ENCODE measurements at places on chromosomes 2 and 18. TPM values are rescaled to one million over a fixed set of nuclear protein-coding genes. Genes with fewer than 3 reads are reported as not detected.

ATG4B gene
- total RNA-seq: 85.0 TPM

DNAH7 gene
- 0.17 TPM for total RNA-seq

SAG gene
- total RNA-seq: 0.27 TPM

HSPE1 gene
- 282 TPM for total RNA-seq

- no peaks in the 10 kb centered on the region for H3K4me1 ChIP-seq
- no peak for DNase-seq
- H3K36me3 ChIP-seq: no peaks in the 10 kb centered on the region
- no peak overlapping the region for H3K27ac ChIP-seq
Observed at GRCh38 chr2:65974067-65974723, 460.7 kb upstream of the MEIS1 start.

DNA sequence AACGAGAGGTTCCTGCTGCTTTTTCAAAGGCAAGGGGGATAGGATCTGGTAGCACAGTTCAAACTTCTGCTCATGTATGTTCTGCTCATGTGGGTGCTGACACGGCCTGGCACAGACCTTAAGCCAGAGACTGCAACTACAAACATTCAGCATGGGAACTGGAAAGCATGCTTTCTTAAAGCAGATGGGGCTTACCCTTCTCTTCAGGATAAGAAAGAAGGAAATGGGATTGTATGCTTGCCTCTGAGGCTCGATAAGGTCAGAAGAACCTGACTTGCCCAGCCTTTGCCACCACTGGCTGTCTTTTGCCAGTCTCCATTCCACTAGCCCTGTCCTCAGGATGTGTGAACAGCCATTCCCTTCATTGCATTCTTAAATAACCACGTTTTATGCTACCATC lies 10.7 kb downstream of the DOCK10 start:
- H3K27me3 ChIP-seq: no peaks in the 10 kb centered on the region
- H3K4me3 ChIP-seq: no peak overlapping the region
- peaks cover 81% of the 10 kb centered on the region for H3K4me1 ChIP-seq
- peak overlapping the region; percentile 52 for H3K27ac ChIP-seq
- peaks cover 38% of the 10 kb centered on the region for H3K36me3 ChIP-seq

DNA sequence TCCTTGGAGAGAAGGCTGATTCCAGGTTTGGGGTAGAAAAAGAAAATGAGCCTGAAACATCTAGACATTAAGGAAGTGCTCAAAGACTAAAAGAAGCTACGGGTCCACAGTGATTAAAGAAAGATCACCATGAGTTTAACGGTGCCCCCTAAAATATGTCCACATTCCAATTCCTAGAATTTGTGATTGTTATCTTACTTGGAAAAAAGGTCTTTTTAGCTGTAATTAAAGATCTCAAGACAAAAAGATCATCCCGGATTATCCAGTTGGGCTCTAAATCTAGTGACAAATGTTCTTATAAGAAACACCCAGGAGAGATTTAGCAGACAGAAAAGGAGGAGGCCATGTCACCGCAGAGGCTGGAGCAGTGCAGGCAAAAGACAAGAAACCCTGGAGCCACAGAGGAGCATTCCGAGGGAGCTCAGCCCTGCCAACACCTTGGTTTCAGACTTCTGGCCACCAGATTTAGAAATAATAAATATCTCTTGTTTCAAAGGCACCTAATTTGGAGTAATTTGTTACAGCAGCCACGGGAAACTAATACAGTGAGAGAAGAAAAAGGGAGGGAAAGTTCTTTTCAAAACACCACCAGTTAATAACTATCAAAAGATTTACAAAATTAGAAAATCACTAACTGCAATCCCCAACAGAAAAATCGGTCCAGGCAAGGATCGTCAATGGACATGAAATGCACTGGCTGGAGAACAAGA lies 8.5 kb downstream of the UXS1 start:
- H3K27me3 ChIP-seq: no peaks in the 10 kb centered on the region
- H3K4me3 ChIP-seq: no peak overlapping the region
- H3K27ac ChIP-seq: no peak overlapping the region
- peaks cover 16% of the 10 kb centered on the region for H3K36me3 ChIP-seq
- no peak for DNase-seq

GRCh38 chr2:159093497-159093896 lies 125.1 kb downstream of the TANC1 start:
- H3K36me3 ChIP-seq: peaks cover 2% of the 10 kb centered on the region
- H3K27me3 ChIP-seq: peaks cover 4% of the 10 kb centered on the region
- no peak overlapping the region for H3K27ac ChIP-seq
- no peak for DNase-seq
- H3K4me1 ChIP-seq: peaks cover 25% of the 10 kb centered on the region

DNA sequence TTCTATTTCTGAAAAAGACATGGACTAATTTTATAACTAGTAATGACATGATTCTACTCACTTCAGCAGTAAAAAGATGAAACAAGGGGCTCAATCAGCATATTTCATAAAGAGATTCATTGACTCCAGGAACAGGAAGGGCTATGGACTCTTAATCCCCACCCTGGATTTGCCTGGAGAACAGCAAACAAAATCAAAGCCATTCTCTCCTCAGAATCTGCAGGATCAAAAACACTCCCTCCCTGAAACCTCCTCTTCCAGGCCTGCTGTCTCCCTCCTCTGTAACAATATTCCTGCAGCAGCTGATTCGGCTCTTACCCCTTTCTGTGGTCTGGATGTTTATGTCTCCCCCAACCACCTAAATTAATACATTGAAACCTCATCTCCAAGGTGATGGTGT lies 57.0 kb downstream of the ZC3H8 start:
- H3K27me3 ChIP-seq: no peaks in the 10 kb centered on the region
- H3K4me3 ChIP-seq: no peak overlapping the region
- no peak for DNase-seq
- H3K36me3 ChIP-seq: peaks cover 27% of the 10 kb centered on the region
- H3K4me1 ChIP-seq: peaks cover 34% of the 10 kb centered on the region

DNA sequence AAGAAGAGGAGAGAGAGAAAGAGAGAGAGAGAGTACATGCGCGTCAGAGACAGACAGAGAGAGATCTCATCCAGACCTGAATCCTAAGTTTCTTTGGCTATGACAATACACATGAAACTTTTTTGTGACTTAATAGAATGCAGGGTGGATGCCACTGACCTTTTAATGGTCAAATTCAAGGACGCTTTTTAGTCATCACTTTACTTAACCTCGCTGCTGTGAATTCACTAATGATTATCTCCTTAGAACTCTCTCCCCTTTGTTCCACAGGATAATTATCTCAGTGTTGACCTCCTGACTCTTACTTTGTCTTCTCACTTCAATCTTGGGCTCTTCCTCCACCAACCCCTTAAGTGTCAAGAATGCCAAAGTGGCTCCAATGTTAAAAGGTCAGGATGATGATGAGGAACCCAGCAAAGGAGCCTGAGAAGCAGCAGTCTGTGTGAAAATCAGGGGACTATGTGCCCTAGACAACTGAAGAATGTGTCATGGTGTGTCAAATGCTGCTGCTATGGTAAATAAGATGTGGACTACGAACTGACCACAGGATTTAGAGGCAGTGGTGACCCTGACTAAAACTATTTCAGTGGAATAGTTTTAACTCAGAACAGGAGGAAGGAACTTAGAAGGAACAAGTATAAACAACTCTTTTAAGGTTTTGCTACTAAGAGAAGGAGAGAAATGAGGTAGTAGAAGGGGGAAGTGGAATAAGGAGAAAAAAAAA lies 382.1 kb downstream of the ZEB2 start:
- H3K36me3 ChIP-seq: peaks cover 2% of the 10 kb centered on the region
- H3K27me3 ChIP-seq: no peaks in the 10 kb centered on the region
- H3K4me1 ChIP-seq: no peaks in the 10 kb centered on the region
- H3K4me3 ChIP-seq: no peak overlapping the region

GRCh38 chr2:70964133-70964532 lies 14.3 kb upstream of the ANKRD53 start:
- no peak overlapping the region for H3K4me3 ChIP-seq
- DNase-seq: peak; percentile 2
- H3K4me1 ChIP-seq: peaks cover 3% of the 10 kb centered on the region

- H3K4me1 ChIP-seq: no peaks in the 10 kb centered on the region
- H3K4me3 ChIP-seq: no peak overlapping the region
- no peak for DNase-seq
- no peaks in the 10 kb centered on the region for H3K27me3 ChIP-seq
- H3K27ac ChIP-seq: no peak overlapping the region
Observed at GRCh38 chr2:226329180-226329579, 470.4 kb downstream of the IRS1 start.

DNA sequence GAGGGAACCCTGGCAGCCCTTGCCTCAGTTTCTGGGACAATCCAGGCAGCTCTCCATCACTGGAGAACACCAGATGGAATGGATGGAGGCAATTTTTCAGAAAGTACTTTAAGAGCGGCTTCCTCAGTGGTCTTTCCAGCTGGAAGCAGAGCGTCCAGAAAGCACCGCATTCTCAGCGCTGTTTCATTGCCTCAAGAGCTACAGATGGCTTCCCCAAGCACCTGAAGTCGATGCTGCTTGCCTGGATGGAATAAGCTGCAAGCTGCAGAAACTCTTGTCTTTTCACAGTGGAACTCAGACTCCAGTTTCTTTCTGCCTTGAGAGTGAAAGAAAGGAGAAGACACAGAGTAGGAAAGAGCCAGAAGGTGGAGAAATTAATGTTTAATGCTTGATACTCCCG lies 766.9 kb downstream of the TDRD15 start:
- no peak overlapping the region for H3K4me3 ChIP-seq
- H3K36me3 ChIP-seq: no peaks in the 10 kb centered on the region
- H3K4me1 ChIP-seq: no peaks in the 10 kb centered on the region
- H3K27me3 ChIP-seq: no peaks in the 10 kb centered on the region
- no peak for DNase-seq
